Germinal center (tissue), 1 donor: ENCODE measurements at places on chromosomes 1 and 21.

DNA sequence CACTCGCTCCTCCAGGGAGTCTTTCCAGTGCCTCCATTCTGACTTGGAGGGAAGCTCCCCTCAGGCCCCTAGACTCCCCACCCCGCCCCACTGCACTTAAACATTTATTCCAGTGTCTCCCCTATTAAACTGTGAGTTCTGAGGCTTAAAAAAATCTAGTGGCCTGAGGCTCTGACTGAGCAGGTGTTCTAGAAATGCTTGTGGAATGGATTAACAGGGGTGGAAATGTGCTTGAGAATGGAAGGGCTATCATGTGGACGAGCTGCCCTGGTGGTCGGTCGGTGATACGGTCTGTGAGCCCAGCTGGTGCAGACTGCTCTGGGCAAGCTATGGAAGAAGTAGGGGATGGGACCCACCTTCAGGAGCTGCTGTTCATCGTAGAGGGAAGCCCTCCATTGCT, 130.2 kb downstream of the PEX14 start:
- DNase-seq = no peak

DNA sequence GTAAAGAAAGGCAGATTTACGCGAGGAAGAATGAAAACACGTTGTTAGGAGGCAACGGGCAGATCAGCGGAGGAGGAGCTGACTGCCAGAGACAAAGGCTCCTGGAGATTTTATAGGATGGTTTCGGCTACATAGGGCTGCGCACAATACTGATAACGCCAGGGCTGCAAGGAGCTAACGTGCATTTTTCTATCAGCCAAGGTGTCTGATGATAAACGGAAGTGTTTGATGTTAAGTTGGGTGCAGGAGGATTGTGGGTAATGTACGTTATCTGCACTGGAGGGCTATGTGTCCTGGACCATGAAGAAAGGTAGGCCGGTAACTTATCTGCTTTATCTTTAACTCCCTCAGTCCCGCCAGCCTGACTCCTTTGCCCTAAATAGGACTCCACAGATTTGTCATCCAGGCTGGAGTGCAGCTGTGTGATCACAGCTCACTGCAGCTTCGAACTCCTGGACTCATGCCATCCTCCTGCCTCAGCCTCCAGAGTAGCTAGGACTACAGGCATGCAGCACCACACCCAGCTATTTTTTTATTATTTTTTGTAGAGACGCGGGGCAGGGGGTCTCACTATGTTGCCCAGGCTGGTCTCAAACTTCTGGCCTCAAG, 29.6 kb downstream of the SETD4 start:
- no peak for DNase-seq

- DNase-seq = peak; percentile 36
Observed at GRCh38 chr21:32403201-32403777, 9.2 kb upstream of the EVA1C start.

- DNase-seq = no peak
Observed at GRCh38 chr1:220300442-220301121, 28.3 kb upstream of the RAB3GAP2 start.

GRCh38 chr1:5340560-5341130, 651.6 kb downstream of the NPHP4 start:
- no peak for DNase-seq

GRCh38 chr1:28322194-28322593, 6.6 kb upstream of the MED18 start:
- no peak for DNase-seq
